Suppressor macrophage (primary cell): ENCODE measurements at places on chromosomes 1 and 21.
A peak's percentile ranks its signal among the peaks of the same experiment; 100 is the strongest.

GRCh38 chr1:210159211-210159610 is 73.4 kb upstream of the SERTAD4 start:
- no peak for DNase-seq

DNA sequence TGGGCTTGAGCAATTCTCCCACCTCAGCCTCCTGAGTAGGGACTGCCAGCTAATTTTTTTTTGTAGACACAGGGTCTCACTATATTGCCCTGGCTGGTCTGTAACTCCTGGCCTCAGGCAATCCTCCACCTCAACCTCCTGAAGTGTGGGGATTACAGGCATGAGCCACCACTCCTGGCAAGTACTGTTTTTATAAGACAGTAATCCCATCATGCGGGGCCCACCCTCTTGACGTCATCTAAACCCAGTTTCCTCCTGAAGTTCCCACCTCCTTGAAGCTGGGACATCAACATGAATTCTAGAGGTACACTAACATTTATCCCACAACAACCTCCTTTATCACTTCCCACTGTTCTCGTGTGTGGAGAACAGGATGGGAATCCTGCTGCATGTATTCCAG is 104.7 kb downstream of the SPATA46 start:
- no peak for DNase-seq

DNA sequence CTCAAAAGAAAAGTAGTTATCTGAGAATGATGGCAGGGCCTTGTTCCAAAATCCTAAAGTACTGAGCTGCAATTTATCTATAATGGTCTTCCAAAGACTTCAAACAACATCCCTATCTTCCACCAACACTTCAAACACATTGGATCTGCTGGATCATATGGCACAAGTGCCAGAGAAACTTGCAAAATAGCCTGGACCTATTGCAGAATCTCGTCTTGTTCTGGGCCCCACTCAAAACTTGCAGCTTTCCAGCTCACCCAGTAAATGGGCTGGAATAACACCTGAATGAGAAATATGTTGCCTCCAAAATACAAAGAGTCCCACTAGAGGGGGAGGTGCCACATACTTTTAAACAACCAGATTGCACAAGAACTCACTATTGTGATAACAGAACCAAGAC is 44.0 kb upstream of the PKN2 start:
- no peak for DNase-seq

DNA sequence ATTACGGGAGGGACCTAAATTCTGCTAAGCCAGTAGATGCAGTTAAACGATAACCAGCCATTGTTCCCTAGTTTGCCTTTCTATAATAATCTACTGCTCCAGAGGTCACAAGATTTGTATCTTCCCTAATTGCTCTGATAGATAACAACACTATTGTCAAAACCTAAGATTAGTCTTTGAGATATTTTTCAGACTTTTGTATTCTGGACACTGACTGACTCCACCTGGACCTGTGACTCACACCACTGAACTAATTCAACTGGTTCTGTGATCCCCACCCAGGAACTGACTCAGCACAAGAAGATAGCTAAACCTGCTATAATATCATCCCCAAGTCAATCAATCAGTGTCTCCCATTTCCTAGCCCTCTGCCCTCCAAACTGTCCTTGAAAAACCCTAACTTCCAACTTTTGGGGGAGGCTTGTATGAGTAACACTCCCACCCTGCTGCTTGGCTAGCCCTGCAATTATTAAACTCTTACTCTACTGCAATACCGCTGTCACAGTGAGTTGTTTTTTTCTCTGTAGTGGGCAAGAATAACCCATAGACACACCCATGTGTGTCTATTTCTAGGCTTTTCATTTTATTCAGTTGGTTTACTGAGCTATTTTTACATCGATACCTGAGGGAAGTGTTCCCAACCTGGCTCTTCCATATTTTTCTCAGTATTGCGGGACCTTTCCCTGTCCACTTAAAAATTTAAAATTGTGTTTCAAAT is 11.2 kb downstream of the KIFAP3 start:
- no peak for DNase-seq

DNA sequence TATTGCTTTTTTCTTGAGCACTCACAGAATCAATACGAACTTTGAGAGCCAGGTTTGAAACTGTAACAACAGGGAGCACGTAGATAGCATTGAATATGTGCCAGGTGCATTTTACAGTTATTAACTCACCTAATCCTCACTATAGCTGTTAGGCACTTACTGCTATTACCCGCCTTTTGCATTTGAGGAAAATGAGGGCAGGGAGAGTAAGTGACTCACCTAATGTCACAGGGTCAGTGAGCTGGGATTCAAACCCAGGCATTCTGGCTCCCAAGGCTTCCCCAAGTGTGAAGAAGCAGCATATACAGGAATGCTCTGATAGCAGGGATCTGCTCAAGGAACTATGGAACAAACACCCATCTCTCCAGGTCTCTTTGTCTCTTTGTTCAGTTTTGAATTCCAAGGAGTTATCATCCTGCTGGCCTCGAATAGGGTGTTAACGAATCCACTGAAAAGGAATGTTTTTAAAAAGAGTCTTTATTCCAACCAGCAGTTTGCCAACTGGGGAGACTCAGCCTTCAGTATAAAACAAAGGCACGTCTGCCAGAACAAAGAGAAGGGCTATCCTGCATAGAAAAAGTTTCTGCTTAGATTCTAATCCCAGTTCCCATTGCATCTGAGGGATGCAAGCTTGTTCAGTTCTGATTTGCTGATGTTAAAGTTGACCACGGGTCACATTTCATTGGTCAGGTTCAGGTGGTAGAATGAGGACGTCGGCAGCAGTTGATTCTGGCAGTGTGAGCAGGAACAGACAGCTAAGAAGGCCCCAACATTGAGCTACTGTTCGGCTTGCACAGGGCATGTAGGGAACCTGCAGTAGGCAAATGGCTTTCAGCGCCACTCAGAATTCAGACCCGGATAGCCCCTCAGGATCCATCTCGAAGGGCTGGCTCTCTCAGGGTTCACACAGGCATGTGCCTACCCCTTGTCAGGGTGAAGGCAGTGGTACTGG is 22.1 kb downstream of the TRIM67 start:
- DNase-seq, result no peak

DNA sequence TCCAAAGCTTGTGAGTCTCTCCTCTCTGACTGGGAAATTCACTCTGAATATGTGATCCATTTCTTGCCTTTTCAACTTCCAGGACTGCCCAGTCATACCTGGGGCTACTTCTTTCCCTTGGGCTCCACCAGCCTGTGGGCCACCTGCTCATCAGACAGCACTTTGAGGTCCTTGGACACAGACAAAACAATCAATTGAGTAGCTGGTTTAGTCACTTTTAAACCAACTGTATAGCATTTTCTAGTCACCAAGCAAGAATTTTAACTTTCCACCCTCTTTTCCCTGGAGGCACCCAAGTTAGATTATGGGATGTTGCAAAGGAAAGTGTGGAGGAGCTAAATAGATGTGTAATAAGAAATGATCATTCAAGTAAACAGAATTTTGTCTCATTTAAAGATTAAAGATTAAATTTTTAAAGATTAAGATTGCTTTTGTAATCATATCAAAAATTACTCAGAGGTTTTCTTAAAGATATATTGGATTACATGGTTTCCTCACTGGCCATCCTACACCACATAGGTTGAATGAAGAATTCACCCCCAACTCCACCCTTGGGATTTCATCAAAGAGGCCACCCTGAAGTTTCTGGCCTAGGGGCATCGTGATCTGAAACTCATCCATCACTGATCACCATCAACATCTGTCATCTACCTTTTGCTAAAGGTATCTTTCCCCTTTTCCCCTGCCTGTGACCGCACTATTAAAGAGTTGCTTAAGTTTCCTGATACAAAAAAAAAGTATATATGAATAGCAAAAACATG is 219.2 kb upstream of the NR5A2 start:
- no peak for DNase-seq

DNA sequence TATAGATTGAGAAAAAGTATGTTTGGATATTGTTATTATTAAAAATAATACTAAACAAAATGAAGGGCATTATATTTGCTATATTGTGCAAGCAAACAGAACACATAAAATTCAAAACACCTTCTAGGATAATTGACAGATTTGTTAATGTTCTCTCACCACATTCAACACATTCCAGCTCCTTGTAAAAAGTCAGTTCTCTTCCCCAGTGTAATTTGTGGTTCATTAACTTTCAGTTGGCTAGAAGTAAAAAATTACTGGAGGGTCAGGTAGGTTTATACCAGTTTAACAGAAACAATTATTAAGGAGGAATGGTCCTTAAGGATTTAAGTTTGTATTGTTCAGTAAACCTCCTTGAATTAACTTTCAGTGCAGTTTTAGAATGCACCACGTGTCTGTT is 1235.3 kb upstream of the ADGRL2 start:
- DNase-seq, result no peak

GRCh38 chr1:42955311-42956063 is 3.2 kb downstream of the SLC2A1 start:
- no peak for DNase-seq

DNA sequence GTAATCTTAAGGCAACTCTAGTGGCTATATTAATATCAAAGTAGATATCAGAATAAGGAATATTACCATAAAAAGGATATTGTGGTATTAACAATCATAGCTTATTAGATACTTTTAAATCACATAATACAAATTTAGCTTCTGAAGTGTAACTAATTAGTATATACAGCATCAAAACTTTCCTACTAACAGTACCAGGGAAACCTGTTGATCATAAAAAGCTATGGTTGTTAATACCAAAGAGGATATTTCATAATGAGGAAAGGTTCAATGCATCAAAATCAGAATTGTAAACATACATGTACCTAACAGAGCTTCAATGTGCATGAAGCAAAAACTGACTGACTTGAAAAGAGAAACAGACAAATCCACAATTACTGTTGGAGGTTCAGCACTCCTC is 24.1 kb downstream of the ADSS2 start:
- DNase-seq, result no peak

- DNase-seq, result peak; percentile 55
Measured at GRCh38 chr1:20634594-20635084, 1.4 kb downstream of the PINK1 start.

DNA sequence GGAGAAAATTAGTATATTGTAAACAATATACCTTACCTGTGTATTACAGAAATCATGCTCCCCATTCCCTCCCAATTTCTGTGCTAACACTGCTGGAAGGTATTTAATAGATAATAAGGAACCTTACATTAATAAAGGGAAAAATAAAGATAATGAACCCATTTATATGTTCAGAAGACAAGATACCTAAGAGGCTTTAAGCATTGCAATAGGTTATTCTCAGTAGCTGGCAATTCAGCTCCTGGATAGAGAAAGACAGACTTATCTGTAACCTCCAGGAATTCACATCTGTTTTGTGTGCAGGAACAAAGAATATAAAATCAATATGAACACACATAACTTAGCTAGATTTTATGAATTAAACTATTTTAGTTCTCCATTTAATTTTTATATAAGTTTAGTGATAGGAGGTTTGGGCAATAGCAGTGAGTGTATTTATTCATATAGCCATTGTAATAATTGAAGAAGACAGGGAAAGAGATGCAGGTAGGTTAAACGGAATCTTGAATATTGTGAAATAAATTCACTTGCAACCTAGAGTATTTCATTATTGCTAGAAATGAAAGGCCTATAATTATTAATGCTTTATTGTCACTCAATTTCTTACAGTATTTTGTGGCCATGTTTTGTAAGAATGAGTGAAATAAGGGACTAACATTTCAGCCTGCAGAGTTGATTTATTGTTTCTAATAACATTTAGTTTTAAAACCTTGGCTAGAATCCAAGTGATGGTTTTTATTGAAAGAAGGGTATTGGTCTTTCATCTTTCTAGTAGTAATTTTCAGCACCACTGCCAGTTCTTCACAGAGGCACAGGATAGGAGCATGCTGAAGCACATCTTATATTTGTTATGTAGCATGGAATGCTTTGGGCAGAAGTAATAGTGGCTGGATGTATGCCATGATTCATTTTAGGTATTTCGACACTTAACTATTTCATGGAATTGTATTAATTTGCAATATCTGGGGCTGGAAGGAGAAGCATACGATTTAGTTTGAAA is 1.5 kb downstream of the XPR1 start:
- DNase-seq, result peak; percentile 19

DNA sequence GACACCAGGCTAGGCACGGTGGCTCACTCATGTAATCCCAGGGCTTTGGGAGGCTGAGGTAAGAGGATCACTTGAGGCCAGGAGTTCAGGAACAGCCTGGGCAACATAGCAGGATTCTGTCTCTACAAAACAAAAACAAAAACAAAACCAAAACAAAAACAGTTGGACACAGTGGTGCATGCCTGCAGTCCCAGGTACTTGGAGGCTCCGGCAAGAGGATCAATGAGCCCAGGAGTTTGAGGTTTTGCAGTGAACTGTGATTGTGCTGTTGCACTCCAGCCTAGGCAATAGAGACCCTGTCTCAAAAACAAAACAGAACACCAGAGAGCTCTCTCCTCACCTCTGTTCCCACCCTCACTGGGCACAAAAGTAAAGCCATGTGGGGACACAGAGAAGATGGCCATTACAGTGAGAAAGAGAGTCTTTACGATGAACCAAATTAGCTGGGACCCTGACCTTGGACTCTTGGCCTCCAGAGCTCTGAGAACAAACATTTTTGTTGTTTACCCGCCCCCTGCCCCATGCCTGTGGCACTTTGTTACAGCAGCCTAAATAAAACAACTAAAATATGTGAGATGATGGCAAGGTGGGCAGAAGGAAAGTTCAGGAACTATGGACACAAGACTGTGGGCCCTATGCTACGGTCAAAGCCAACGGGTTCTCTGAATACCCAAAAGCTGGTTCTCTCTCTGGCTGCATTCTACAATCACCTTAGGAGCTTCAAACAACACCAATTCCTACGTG is 9.8 kb downstream of the NADK start:
- DNase-seq, result no peak

DNA sequence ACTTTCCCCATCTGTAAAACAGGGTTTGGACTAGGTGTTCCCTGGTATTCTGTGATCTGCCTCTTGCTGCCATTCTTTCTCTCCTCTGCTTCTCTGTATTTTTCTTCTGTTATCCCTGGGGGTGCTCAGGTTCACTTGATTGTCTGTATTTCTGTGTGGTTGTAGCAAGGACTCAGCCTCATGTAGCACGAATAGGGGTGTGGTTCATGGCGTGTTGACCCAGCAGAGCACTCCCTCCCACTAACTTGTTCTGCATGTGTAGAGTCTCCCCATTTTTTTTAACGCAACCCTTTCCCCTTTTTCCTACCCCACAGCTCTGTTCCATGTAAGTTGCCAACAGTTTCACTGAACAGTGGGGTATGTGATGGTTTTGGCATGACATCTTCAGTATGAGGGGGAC is 1.2 kb upstream of the BNIPL start:
- no peak for DNase-seq

GRCh38 chr1:163720294-163720693 is 398.5 kb downstream of the NUF2 start:
- no peak for DNase-seq
